ENCODE measurements at places on chromosomes 16 and 17. TPM values are rescaled to one million over a fixed set of nuclear protein-coding genes. Genes with fewer than 3 reads are reported as not detected.

VAC14 gene
- polyA plus RNA-seq: 32.3 TPM

SRCIN1 gene
- polyA plus RNA-seq: 0.85 TPM

MT1E gene
- not detected for polyA plus RNA-seq

HID1 gene
- 7.1 TPM for polyA plus RNA-seq

CDH15 gene
- 121 TPM for polyA plus RNA-seq

GRCh38 chr17:67515490-67516083 lies 138.5 kb downstream of the PITPNC1 start:
- DNase-seq: no peak

DNA sequence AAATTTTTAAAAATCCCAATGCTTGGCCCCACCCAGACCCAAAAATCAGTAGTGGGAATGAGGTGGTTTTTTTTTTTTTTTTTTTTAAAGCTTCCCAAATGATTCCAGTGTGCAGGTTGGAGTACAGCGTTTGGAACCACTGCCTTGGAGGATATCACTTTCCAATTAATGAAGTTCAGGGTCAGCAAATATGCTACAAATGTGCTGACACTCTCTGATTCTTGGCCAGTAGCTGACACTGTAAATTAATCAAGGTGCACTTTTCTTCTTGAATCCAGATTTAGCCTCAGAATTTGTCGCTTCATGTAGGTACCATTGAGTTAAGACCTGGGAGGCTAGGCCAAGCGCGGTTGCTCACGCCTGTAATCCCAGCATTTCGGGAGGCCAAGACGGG lies 230.2 kb downstream of the SNX29 start:
- DNase-seq: no peak

GRCh38 chr17:61770752-61771533 lies 92.4 kb downstream of the BRIP1 start:
- DNase-seq: no peak

- no peak for DNase-seq
These were observed 21.9 kb downstream of the WIPI1 start for GRCh38 chr17:68435361-68435760.

- DNase-seq: no peak
These were observed 2.0 kb upstream of the ANTKMT start for GRCh38 chr16:718922-719321.

DNA sequence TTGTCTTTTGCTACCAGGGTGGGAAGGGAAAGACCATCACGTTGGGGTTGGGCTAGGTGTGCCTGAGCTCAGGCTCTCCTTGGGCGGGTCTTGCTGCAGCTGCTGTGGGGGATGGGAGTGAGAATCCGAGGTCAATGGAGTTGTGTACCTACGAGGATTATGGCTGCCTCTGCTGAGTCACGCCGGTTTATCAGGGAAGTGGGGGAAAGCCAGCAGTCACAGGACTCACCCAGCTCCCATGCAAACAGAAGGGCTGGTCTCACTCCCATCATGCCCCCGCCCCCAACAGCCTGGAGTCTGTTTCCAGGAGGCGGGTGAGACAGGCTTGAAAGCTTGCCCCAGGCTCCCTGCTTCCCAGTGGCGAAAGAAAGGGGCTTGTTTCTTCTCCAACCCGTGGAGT lies 1259.0 kb upstream of the GOT2 start:
- no peak for DNase-seq

DNA sequence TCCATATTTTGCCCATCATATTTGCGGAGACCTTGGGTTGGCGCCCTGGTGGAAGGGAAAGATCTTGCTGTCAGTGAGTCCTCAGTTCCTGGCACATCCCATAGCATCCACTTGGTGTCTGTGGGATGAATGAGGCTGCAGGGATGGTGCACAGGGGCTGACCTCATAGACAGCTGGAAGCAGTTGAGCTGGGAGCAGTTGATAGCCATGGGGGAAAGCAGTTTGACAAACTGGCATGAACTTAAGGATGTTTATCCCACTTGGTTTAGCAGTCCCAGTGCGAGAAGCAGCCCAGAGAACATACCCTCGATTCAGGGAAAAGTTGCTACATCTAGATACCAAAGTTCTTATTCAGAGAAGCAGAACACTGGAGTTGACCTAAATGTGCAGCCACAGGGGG lies 80.7 kb downstream of the SNX29 start:
- no peak for DNase-seq

- DNase-seq: no peak
These were observed 37.3 kb downstream of the IRX5 start for GRCh38 chr16:54968011-54968410.

DNA sequence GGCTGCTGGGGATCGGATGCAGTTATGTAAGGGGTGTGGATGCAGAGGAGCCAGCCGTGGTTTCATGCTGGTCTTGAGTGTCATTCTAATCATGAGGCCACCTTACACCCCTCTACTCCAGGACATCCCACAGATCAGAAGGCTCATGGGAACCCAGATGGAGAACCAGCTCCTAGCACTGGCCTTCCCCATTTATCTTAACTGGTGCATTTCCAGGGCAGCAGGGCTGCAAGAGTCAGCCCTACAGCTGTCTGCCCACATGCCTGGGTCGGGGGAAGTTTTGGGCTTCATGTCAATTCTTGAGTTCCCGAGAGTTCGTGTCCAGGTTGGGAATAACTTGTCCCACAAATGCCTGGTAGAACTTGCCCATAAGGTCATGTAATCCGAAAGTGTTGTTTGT lies 29.1 kb downstream of the RPTOR start:
- DNase-seq: no peak

DNA sequence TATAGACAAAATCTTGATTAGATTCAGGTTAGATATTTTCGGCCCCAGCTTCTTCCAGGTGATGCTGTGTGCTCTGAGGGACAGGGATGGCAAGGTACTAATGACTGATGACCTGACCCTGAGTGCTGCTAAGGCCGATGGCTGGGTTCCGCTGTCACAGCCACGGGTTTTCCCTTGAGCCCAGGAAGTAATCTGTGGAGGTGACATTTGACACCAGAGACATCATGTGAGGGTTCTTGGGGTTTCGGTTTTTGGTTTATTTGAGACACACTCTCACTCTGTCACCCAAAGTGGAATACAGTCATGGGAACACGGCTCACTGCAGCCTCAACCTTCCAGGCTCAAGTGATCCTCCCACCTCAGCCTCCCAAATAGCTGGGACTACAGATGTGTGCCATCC lies 9.8 kb downstream of the OTOP3 start:
- DNase-seq: no peak

DNA sequence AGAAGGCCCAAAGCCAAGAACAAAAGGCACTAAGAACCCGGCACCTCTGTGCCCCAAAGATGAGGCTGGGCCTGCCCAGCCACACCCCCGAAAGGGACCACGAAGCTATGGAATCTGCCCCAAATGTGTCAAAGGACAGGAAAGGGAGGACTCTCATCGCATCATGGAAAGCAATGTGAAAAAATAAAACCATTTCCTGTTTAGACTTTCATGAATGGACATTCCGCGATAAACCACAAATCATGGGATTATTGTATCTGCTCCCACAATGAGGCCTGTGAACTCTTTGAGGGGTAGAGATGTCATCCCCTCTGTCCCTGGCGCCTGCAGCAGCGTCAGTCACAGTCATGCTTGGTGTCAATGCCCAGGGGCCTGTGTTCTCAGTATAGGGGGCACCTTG lies 135.0 kb downstream of the COPRS start:
- no peak for DNase-seq

DNA sequence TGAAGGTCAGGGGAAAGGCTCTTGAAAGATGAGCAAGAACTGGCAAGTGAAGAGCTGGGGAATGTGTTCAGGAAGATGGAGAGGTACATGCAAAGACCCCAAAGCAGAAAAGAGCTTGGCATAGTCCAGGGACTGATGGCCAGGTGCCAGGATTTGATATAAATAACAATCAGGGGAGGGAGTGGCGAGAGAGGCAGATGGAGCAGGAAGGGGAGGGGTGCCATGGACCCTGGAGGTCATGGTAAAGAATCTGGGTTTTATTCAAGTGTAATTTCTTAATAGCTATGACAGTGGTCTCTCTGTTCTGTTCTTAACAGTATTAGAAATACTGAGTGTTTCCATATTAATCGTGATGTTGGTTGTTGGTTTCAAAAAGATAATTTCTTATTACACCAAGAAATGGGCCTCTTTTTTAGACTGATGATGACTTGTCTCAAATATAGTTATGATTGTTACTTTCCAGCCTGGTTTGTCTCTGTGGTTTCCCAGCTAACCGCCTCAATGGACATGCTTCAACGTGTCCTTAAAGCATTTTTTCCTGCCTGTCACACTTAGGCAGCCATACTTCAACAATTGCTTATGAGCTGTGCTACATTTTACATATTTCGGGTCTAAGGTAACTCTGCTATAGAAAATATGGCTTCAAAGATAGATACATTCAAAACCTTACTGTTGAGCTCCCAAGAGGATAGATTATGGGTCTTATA lies 49.4 kb downstream of the MYH10 start:
- no peak for DNase-seq
